ENCODE measurements at places on chromosomes 4 and X.

GRCh38 chr4:128917781-128918180 lies 108.3 kb downstream of the JADE1 start:
- no peak for DNase-seq

GRCh38 chrX:103101299-103102042 lies 8.5 kb upstream of the NXF3 start:
- DNase-seq, result no peak

GRCh38 chr4:145440292-145441007 lies 41.2 kb upstream of the SMAD1 start:
- no peak for DNase-seq

DNA sequence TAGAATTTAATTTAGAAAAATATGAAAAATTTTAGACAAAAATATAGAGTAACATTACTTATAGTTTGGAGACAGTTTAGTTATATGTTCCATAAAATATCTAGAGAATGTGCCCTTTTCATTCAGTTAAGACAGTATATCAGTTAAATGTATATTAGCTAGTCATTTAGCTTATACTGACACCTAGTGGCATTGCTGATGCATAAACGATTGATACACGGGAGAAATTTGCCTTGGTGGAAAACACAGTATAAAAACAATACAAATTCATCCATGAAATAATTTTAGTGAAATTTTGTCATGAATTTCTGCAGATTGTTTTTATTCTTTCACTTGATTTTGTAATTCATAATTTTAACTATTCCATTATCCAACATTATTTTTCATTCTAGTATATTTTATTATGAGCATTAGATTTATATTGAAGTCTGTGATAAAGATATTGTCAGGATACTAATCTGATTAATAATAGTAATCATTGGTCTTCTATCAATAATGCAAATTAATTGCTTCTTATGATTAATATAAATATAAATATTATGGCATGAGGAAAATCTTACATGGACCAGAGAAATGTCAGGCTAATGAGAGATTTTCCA lies 219.0 kb downstream of the TLL1 start:
- peak; percentile 1 for DNase-seq

GRCh38 chrX:3962511-3963311 lies 249.3 kb upstream of the PRKX start:
- peak; percentile 3 for DNase-seq

DNA sequence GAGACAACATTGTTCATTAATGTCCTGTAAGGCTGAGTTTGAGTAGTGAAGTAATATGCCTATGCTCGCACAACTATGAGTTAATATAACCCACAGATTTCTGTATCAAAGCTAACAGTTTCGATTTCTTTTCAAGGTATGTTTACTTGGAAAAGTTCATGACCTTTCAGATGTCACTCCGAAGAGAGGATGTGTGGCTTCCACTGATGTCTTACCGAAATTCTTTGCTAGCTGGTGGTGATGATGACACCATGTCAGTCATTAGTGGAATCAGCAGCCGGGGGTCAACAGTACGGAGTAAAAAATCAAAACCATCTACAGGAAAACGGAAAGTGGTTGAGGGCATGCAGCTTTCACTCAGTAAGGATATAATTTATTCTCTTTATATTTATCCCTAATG lies 124.9 kb downstream of the STAG2 start:
- no peak for DNase-seq

- no peak for DNase-seq
Measured at GRCh38 chr4:54541426-54542118, 116.2 kb upstream of the KIT start.

DNA sequence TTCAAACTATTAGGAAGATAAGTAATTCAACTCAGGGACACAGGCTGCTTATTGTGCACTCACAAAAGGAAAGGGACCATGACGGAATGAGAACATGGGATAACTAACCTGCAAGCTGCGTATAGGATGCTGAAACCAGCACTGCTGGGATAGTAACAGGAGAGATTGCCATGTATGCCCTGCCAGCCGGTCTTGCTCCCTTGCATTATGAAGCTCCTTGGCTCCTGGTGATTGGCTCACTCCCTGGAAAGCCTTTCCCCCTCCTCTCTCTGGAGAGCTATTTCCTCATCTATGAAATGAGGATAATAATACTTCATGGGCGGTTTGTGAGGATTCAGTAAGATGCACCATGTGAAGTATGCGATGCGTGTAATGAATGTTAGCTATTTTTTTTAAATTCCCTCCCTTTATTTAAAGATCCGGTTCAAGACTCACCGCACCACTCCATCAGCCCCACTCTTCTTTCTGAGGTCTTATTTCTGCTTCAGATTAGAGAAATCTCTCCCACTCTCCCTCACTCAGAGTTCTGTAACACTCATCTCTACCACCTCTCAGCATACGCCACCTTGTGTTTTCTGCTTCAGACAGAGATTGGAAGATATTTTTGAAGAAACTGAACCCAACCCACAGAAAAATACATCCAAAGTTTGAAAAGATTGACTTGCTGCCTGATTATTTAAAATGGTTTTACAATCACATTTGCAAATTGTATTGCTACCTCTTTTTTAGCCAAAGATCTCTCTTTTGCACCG lies 18.4 kb downstream of the MSMO1 start:
- DNase-seq, result no peak

GRCh38 chrX:25052798-25053534 lies 37.2 kb upstream of the ARX start:
- no peak for DNase-seq

DNA sequence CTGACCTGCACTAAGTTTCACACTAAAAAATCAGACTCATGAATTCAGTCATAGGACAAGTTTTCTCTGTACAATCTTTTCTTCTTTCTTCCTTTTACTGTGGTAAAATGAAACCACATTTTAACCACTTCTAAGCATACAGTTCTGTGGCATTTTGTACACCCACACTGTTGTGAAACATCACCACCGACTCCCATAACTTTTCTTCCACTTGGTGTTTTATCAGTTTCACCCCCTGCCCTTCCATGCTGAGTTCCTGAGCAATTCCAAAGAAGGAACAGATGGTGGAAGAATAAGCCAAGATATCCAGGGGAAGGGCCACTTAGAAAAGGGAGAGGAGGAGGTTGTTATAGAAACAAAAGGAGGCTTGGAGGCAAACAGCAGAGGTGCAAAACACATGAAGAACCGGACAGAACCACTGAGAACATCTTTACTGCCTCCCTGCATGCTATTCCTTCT lies 22.6 kb downstream of the SLC25A4 start:
- DNase-seq, result peak; percentile 20

DNA sequence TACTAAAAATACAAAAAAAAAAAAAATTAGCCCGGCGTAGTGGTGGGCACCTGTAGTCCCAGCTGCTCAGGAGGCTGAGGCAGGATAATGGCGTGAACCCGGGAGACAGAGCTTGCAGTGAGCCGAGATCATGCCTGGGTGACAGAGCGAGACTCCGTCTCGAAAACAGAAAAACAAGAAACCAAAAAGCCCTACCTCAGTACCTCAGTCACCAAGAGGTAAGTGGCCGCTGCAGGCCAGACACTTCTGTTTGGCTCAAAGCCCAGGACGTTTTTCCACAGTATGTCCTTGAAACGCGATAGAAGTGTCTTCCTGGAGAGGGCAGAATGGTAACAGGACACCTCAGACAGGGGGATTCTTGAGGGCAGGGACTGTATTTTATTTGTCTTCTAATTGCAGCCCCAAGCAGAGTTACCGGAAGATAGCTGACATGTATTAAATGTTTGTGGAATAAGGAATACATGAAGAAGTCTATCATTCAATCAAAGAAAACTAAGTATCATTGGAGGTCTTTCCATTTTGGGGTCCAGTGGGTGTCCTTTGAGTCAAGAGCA lies 63.6 kb downstream of the CLNK start:
- DNase-seq, result no peak

GRCh38 chrX:127305013-127305412 lies 485.5 kb downstream of the PRR32 start:
- DNase-seq, result no peak

GRCh38 chr4:60923075-60923474 lies 277.1 kb upstream of the ADGRL3 start:
- DNase-seq, result no peak

DNA sequence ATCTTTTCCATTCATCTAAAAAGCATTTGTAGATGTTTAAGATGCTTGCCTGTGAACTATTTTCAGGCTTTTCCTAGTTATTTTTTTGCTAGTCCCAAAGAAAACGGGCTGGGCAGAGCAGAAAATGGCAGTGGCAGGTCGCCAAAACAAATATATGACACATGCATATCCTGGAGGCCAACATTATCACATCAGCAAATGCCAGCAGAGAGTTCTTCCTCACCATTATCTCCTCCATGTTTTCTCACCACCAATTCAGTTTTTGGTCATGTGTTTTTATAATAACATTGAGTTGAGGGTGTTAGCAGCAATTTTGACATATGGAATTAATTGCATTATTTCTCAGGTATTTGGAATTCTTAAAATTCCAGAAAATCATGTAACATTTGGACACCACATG lies 97.9 kb upstream of the EOLA2 start:
- peak; percentile 16 for DNase-seq

DNA sequence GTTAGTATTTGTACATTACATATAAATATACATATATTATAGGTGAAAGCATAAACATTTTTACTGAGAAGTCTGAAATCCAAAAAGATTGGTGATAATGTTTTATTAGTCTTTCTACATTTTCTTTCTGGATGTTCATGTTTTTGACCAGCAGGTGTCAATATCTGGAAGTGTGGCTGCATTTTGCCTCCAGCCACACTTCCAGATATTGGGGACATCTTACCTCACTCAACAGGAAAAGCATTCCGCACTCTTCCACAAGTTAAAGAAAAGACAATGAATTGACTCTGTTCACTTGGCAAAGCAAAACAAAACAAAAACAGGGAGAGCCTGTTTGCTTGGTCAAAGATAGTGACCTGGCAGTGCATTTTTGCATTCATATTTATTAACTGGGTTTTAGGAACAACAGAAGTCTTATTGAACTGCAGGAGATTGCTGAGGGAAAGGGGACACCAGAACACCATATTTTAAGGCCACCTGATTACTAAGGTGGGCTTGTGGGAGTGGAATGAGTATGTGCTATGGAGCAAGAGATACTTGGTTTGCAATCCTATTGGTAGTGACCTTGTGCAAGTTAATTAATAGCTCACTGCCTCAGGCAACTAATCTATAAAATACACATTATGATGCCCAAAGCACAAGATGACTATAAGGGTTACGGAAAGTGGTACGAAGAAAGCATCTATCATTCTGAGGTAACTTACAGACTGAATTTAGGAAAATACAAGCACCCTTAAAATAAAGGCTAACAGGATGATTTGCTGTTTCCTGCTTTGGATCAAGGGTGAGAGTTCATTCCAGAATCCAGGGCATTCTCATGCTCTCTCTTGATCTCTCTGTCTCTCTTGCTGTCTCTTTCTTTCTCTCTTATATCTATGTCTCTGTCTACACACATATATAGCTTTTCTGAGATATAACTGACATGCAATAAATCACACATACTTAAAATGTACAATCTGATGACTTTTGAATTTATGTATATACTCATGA lies 389.9 kb upstream of the EMCN start:
- no peak for DNase-seq

GRCh38 chrX:11434607-11435006 lies 141.4 kb downstream of the AMELX start:
- no peak for DNase-seq

DNA sequence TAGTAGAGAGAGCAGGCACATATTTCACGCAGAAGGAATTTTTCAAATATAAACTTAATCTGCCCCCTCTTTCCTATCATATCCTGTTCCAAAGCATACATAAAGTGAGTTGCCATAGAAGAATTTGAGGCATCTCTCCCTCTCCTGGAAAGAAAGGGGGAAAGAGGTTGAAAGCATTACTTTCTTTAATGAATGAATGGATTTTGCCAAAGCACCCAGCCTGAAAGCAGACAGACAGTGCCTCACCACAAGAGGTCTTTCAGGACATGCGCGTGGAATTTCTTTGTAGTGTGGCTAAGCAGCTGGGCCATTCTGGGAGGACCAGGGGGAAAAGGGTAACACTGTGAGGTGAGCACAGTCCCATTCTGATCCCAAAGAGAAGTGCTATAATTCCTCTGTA lies 651.4 kb downstream of the IQCM start:
- DNase-seq, result peak; percentile 43
